ENCODE measurements at places on chromosomes 2 and 18.

GRCh38 chr18:61791031-61791430, 101.8 kb downstream of the RNF152 start:
- DNase-seq: no peak

GRCh38 chr2:43225093-43225787, 1.2 kb downstream of the ZFP36L2 start:
- DNase-seq: no peak

GRCh38 chr18:48030616-48031480, 100.4 kb upstream of the SMAD2 start:
- DNase-seq: peak; percentile 55

DNA sequence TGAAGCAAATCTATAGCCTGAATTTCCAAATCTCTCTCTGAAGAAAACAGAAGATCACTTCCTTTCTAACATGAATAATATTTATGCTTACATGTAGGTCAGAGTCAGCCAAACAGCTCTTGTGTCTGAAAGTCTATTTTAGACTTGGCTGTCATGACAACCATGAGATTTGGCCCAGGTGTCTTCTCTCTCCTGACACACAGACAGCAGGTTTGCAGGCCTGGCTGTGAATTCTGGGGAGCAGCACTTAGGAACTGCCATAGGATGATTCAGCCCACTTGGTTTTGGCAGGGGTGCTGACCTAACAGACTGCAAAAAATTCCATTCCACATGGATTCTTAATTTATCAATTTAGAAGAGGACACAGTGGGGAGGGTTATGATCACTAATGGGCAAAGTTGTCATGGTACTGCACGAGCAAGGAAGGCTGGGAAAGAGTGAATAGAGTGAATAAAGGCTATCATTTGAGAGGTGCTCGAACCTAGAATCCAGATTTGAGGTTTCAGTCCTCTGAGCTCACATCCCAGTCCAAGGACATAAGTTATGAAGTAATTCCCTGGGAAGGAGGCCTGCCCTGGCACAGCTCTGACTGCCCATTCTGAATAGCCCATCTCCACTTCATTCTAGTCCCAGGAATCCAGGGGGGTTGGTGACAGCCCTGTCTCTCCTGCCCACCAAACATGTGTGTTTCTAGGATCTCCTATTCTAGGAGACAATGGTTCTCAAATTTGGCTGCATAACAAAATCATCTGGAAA, 453.9 kb upstream of the TRIB2 start:
- no peak for DNase-seq

DNA sequence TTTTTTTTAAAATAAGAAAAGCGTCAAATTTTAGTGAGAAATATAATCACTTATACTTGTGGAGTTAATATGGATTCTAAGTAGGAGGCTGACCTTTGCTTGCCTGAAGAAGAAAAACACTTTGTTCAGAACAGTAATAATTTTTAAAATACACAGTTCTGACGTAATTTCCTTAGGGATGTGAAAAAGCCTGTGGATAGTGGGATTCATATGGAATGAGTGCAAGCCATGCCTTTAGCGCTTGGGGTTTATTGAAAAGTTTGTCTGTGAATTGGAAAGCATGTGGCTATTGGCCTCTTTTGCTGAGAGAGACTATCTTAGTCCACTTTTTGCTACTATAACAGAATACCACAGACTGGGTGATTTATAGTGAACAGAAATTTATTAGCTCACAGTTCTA, 151.3 kb downstream of the CCDC85A start:
- no peak for DNase-seq

DNA sequence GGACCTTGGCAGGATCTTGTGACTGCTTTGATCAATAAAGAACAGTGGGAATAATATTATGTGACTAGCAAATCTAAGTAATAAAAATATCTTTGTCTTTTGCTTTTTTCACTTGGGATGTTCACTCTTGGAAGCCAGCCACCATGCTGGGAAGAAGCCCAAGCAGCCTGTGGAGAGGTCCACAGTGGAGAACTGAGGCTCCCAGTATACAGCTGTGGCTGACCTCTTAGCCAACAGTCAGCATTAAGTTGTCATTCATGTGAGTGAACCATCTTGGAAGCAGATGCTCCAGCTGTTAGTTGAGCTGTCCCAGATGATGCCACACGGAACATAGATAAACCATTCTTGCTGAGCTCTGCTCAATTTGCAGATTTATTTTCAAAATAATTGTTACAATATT, 160.0 kb downstream of the OSR1 start:
- DNase-seq: no peak

DNA sequence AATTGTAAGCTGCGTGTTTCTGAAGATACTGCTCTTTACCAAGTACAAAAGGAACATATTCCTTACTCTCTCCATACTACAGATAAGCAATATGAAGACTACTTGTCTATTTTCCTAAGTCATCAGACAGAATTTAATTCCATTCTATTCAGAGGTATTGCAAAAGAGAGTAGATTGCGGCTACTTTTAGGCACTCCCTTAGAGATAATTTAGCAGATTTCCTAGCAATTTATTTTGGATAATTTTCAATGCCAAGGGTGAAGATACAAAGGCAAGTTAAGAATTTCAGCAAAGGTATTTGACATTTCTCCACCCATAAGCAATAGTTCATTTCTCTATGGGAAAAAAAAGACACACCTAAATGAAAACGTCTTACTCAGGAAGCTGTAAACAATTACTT, 161.1 kb downstream of the PDE1A start:
- DNase-seq: no peak

DNA sequence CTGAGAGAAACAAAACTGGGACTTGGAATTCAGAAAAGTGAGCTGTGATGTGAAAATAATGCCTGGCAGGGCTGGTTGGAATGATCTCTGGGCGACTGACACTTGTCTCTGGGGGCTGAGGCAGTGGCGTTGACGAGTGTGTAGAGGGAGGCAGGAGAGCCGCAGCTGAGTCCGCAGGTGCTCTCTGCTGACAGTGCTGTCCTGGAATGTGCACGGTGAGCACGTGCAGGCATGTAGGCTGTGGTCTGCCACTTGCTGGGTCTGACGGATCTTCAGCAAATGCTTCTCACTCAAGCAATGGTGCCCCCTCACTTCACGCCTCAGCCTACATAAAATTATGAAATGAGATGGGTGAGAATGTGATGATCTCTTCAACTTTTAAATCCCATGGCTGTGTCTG, 38.5 kb upstream of the ATP9B start:
- no peak for DNase-seq

DNA sequence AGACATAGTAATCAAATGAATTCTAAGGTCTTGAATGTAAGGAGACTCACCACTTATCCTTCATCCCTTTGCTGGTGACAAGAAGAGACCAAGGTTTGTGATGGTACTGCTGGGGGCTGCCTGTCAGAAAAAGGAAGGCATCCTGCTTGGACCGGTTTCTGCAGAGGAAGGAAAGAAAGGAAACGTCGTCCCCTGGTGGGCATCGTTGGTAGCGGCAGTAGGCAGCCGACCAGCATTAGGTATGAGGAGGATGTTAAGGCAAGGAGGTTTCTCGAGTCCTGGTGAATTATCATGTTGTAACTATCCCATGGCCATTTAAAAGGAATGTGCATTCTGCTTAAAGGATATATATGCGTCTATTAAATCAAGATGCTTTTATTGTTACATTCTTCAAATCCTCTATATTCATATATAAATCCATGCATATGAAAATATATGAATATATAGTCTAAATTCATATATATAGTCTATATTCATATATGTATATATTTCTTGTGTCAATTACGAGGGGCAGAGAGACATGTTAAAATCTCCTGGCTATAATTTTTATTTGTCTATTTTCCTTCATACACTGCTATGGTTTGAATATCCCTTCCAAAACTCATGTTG, 94.4 kb upstream of the TGFA start:
- DNase-seq: peak; percentile 72

GRCh38 chr2:206387808-206388207, 55.5 kb upstream of the ADAM23 start:
- DNase-seq: no peak

- DNase-seq: no peak
Observed at GRCh38 chr2:197268786-197269584, 41.6 kb downstream of the ANKRD44 start.

GRCh38 chr2:1156531-1156930, 205.9 kb downstream of the SNTG2 start:
- no peak for DNase-seq

GRCh38 chr2:217707131-217707611, 295.6 kb downstream of the TNS1 start:
- no peak for DNase-seq

DNA sequence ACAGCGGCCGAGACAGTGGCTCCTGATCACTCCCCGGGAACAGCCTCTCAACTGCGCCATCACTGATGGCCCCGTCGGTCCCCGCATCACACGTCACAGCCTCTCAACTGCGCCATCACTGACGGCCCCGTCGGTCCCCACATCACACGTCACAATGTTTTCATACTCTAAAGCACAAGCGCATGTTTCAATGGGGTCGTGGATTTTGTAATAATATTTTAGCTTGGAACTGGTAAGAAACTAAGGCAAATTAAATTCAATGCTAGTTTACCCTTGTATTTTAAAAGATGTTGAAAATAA, 44.2 kb upstream of the CTDP1 start:
- no peak for DNase-seq

DNA sequence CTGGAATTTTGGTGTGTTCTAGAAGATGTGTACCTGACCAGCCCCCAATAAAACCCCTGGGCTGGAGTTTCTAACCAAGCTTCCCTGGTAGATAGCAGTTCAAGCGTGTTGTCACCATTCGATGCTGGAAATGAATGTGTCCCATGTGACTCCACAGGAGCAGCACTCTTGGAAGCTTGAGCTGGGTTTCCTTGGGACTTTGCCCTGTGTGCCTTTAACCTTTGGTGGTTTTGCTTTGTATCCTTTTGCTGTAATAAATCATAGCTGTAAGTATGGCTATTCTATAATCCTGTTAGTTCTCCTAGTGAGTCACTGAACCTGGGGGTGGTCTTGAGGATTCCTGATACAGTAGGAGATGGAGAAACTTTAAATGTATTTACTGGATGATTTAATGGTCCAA, 65.2 kb downstream of the KLHL14 start:
- no peak for DNase-seq

DNA sequence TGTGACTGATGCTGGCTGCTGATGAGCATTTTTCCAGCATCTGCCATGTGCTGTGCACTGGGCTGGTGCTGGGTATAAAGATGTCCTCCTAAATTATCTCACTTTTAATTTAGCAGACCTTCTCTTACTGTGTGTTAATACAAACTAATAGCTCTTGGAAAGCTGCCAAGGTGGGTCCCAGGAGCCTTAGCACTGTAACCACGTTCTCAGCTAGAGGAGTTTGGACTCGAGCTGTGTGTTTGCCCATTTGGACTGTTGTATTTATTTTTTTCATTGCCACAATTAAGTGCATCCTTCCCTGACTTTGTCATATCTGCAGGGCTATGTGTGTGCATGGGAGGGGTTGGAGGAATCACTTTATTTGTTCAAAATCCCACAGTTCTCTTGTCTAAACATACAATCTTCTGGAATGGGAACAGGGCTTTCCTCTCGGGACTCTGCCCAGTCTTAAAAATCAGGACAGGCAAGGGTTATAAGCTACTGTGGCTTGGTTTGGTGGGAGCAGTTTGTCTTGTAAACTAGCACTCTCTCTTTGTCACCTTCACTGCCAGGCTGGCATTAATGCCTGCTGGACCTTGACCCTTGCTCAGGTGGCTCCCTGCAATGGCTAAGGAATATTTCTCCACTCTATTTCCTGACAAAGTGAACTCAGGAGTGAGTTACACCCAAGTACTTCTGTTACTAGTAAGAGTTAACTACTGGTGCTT, 129.7 kb upstream of the MGAT5 start:
- no peak for DNase-seq

DNA sequence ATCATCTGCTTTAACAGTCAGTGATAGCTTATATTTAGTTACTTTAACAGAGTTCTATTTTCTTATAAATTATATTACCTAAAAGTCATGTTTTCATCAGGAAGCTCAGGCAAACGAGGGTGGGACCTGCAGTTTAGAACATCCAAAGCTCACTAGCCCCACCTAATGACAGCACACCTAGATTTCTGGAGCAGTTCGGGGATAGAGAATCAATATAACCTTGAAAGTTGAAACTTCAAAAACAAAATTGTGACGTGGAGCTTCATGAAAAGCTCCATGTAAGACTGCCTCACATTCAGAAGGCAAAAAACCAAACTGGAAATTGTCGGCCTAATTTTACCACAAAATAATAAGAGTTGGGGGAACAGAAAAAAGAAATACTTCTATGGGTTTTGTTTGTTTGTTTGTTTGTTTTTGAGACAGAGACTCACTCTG, 185.9 kb upstream of the CCDC150 start:
- DNase-seq: peak; percentile 38

DNA sequence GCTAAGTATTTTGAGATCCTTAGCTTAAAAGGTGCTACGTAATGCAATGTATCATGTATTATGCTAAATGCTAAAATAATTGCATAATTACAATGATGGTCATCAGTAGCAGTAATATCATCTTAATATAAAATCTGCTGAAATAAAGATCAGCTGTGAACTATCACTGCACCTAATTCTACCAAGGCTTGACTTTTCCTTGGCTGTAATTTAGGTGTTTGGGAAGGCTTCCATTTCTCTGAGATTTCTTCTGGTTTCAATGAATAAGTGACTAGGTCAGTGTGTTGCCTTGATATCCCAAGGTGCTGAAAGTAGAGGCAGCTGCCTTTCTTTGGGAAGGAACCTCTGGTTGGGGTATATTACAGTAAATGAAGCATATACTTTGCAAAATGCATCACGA, 376.1 kb downstream of the STK39 start:
- DNase-seq: no peak

Measured in HEK293T (cell line).